ENCODE measurements at places on chromosomes 6 and 20. TPM values are rescaled to one million over a fixed set of nuclear protein-coding genes. Genes with fewer than 3 reads are reported as not detected.

DNA sequence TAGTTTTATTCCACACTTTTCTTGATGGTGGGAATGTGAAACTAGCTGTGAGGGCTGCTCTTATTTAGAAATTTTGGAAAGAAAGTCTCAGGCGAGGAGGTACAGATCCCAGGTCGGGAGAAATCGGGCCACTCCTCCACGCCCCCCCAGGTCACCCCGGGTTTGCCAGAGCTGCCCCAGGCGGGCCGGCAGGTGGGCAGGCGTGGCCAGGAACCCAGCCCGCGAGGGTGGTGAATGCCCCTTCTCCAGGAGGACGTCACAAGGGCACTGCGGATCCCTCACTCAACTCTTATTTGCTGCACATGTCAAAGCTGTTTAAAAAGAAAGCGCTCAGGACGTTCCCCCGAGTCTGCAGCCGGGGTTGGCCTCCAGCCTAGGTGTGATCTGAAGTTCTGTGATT lies 60.5 kb upstream of the SLCO4A1 start:
- no peak for DNase-seq
- no peaks in the 10 kb centered on the region for H3K27me3 ChIP-seq
- no peaks in the 10 kb centered on the region for H3K4me1 ChIP-seq
- no peak overlapping the region for H3K4me3 ChIP-seq

Gene TNFRSF6B
- 10.7 TPM for total RNA-seq

- H3K27ac ChIP-seq, result no peak overlapping the region
- H3K4me3 ChIP-seq, result no peak overlapping the region
These were observed 23.3 kb upstream of the CDKN1A start for GRCh38 chr6:36655085-36655724.

GRCh38 chr6:47698342-47698787 lies at the start of gene ADGRF4:
TSS of gene ADGRF4 (plus strand) at chr6:47698580. CDS start at chr6:47707246, 8,666 bp downstream.
- H3K27me3 ChIP-seq, result no peaks in the 10 kb centered on the region
- DNase-seq, result no peak
- H3K4me3 ChIP-seq, result peak within 1 kb of the TSS; percentile 37
- no peaks in the 10 kb centered on the region for H3K36me3 ChIP-seq
- H3K27ac ChIP-seq, result peak within 1 kb of the TSS; percentile 86

Gene HLA-DQA2
- total RNA-seq, result 2.3 TPM

DNA sequence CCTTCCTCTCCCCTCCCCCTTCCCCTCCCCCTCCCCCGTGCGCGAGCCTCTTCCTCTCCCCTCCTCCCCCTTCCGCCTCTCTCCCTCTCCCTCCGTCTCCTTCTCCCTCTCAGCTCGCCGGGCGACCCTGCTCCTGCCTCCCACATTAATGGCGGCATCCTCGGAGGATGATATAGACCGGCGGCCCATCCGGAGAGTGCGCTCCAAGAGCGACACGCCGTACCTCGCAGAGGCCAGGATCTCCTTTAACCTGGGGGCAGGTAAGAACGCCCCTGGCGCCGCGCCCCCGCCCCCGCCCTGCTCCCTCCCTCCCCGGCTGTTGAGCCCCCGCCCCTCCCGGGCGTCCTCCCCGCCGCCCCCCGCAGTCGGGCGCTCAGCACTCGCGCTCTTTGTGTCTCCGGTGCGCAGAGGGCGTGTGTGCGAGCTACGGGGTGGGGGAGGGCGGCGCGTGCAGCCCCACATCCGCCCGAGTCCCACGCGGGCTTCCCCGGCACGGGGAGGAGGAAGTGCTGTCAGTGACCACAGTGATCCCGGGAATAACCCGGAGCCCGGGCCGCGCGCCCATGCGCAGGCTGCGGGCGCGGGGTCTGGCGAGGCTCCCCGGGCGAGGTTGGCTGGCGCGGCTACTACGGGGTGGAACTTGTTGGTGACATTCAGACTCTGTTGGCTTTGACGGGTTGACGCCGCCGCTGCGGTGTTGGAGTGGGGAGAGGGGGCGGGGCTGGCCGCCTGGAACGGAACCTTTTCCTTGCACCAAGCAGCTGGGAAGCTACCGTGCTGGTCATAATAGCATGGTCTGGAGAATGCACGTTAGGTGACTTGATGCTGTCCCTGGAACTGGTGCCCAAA lies 33.2 kb downstream of the PHACTR1 start:
- H3K4me1 ChIP-seq, result no peaks in the 10 kb centered on the region
- H3K27ac ChIP-seq, result no peak overlapping the region
- DNase-seq, result no peak
- H3K36me3 ChIP-seq, result no peaks in the 10 kb centered on the region

Gene BEND3
- 3.6 TPM for total RNA-seq
